NCI-H510A treated with DMSO at 0.1 percent for 48 hours (cell line): ENCODE measurements at places on chromosomes 7 and 10.
A peak's percentile ranks its signal among the peaks of the same experiment; 100 is the strongest.

- no peak for DNase-seq
Observed at GRCh38 chr7:156504687-156505545, 135.7 kb upstream of the RNF32 start.

- DNase-seq: no peak
Observed at GRCh38 chr7:70645279-70645678, 486.7 kb upstream of the GALNT17 start.

- DNase-seq: no peak
Observed at GRCh38 chr7:42233695-42234331, 3.2 kb downstream of the GLI3 start.

GRCh38 chr10:14382022-14382421 lies 51.3 kb upstream of the FRMD4A start:
- no peak for DNase-seq

- no peak for DNase-seq
Observed at GRCh38 chr10:96618653-96619052, 31.8 kb upstream of the TM9SF3 start.

DNA sequence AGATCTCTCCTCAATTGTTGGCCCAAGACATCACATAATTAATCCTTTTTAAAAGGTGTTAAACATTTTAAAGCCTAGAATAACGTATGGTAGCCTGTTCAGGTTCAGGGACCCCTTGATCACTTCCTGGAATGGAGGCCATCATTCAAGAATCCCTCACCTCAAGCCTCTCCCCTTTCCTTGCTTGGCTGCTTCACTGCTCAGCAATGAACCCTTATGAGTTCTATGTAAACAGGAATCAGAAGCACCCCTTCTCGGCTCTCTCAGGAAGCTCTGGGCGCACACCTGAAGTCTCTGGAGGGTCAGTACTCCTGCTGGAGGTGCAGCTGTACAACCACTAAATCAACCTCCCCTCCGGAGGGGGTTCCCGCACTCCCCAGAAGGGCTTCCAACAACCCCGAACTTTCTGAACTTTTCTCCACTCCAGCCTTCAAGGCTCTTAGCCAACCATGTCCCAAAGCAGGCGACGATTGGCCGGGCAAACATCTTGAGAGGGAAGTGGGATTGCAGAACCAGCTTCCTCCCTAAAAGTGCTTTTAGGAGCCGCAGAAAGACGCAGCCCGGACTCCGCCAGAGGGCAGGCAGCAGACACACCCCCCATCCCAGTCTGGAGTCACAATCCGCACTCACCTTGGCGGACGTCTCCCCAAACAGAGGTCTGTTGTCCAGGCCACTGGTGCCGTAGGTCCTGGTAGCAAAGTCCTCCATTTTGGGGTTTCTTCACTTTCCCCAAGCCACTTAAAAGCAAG lies 562 bp downstream of the TMEM243 start:
- no peak for DNase-seq

DNA sequence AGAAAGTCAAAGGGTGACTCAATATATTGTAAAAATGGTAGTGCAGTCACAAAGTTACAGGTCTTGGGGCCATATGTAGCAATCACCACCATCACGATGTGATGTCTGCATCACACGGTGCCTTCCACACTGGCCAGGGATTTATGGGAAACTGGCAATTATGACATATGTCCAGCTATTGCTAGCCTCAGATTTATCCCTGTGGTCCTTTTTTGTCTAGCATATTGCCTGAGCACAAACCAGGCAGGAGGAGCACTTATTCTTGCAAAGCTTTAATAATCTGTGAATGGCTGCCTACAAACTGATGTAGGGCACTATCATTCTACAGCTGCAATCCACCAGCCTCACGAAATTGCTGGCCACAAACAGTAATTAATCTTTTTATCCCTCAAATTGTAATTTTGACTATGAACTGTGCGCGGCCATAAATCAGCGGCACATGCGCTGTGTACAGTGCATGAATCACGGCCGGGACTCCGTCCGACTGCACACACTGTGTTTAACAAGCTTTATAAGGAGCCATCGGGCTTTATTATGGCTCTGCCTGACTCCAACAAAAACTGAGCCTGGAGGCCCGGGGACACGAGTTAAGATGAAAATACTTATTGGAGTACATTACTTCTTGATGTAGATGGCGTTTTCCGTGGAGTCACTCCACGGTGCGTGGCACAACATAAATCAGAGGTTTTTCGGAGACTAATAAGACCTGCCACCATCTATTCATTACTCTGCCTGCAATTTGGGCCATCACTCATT lies 115.2 kb downstream of the EBF3 start:
- DNase-seq: no peak

DNA sequence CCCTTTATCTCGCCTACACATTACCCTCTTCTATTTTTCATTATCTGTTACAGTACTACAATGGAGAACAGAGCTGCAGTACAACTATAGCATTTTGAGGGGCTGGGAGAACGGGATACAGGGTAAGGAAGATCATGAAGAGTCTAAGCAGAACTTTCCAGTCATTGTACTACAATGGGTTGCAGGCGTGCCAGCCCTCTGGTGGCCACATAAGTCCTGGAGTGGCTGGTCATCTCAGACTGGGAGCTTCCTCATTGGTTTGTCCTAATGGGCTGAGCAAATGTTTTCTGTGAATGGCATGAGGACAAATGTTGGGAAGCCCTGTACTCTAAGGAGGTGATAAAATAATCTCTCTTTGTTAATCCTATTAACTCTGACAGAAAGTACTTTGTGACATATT lies 33.0 kb downstream of the TMEM106B start:
- no peak for DNase-seq

DNA sequence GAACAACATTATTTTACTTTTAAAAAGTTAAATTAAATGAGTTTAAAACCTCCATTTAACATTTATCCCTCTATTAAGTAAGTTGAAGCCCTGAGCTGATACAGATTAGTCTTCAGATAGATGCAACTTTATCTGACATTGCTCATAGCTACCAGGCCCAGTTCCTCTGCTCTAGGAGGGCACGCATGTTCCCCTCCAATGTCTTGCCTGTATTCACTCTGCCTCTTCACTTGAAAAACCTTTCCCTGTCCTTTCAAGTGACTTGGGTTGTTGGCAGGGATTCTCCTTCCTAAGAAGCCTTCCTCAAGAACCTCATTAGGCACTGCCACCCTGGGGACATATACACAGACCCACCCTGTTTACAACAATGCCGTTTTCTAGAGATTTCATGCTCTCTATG lies 270.4 kb downstream of the RELN start:
- no peak for DNase-seq

GRCh38 chr7:106313456-106313901 lies 28.7 kb upstream of the NAMPT start:
- no peak for DNase-seq

DNA sequence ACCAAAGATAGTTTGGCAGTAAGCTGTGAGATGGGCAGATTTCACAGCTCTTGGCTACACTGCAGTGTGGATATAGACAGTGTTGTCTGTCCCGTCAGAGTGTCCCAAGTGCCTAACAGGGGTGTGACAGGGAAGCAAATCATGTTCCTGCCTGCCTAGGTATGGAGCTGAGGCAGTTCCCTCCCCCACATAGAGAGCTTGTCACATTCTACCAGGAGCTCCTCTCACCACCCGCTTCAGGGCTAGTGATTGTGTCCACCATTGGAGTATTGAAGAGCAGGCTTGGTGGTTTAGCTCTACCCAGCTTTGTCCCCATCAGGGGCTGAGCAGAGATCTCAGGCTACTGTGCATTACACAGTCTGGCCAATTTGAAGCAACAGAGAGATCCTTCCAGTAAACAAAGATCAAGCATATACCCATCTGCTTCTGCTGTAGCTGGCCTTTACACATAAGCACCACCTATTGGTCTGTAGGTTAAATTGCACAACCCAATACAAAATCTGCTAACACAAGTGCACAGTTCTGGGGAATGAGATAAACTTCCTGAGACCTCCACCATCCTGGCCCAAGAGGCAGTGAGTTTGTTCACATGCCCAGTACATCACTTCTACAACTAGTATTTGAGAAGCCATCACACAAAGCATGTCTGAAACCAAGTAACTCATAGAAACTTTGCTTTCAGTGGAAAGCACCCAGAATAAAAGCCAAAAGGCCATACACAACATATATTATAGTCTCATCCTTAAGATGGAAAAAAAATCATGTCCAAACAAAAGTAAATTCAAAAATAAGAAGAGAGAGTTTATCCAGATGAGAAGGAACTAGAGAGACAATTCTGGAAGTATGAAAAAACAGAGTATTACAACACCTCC lies 67.3 kb downstream of the GLCCI1 start:
- DNase-seq: peak; percentile 22

- DNase-seq: no peak
Observed at GRCh38 chr10:64071218-64071617, 550.0 kb downstream of the REEP3 start.

- no peak for DNase-seq
Observed at GRCh38 chr7:45874408-45875131, 1.7 kb upstream of the CCDC201 start.
